ENCODE measurements at places on chromosomes 12 and 14.

- no peak overlapping the region for H3K4me3 ChIP-seq
- no peak for DNase-seq
- no peaks in the 10 kb centered on the region for H3K36me3 ChIP-seq
- H3K27me3 ChIP-seq, result no peaks in the 10 kb centered on the region
- H3K27ac ChIP-seq, result no peak overlapping the region
Observed at GRCh38 chr14:51318813-51319597, 79.0 kb downstream of the TMX1 start.

- no peaks in the 10 kb centered on the region for H3K27me3 ChIP-seq
- no peaks in the 10 kb centered on the region for H3K4me1 ChIP-seq
- DNase-seq, result no peak
- H3K36me3 ChIP-seq, result no peaks in the 10 kb centered on the region
- no peak overlapping the region for H3K27ac ChIP-seq
Observed at GRCh38 chr12:25929142-25929541, 29.3 kb upstream of the RASSF8 start.

DNA sequence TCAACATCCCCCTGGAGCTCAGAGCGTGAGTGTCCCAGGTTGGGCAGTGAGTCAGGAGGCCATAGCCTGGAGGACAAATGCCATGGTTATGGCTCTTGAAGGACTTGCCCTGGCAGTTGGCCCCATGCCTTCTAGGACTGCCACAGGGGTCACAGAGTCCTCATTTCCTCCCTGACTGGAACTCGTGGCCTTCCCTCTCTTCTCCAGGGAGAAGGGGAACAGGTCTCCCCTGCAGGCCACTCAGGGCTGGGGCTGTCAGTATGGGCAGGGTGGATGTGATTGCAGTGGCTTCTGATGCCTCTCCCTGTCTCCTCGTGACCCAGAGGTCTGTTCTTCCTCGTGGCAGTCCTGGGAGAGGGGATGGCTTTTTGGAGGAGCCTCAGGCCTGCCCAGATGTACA is 70.7 kb downstream of the ADCK1 start:
- H3K4me1 ChIP-seq, result no peaks in the 10 kb centered on the region
- no peak for DNase-seq
- H3K4me3 ChIP-seq, result no peak overlapping the region
- H3K36me3 ChIP-seq, result no peaks in the 10 kb centered on the region
- no peaks in the 10 kb centered on the region for H3K27me3 ChIP-seq

DNA sequence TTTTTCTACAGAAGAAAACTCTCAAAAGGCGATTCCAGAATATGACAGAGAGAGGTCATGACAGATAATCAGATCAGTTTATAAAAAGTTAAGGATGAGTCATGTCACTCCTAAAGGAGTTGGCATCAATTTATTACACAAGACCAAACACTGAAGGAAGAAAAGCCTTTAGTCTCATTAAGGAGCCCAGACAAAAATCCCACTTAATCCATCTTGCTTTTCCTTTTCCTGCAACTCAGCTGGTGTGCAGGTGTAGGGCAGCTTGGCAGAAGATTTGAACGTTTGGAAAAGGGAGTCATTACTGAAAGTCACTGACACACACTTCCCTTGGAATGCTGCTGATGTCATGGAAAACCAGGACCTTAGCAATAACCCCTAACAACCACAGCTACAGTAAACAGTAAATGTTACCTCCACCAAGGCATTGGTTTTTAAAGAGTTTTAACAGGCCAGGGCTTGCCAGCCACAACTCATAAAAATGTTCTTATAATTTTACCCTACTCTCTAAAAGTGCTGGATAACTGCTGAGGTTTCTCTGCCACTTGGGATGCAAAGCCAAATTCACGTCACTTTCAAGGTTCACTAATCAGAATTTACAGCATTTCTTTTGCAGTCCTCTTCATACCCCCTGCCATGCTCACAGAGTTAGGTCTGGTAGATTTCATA is 320.6 kb downstream of the RAD51B start:
- H3K36me3 ChIP-seq, result no peaks in the 10 kb centered on the region
- DNase-seq, result no peak
- H3K27ac ChIP-seq, result no peak overlapping the region
- H3K27me3 ChIP-seq, result no peaks in the 10 kb centered on the region
- H3K4me3 ChIP-seq, result no peak overlapping the region

GRCh38 chr12:108667349-108667748 is 33.7 kb upstream of the SELPLG start:
- no peaks in the 10 kb centered on the region for H3K36me3 ChIP-seq
- no peaks in the 10 kb centered on the region for H3K27me3 ChIP-seq
- peak overlapping the region; percentile 79 for H3K27ac ChIP-seq

GRCh38 chr12:89252284-89252683 is 100.0 kb downstream of the DUSP6 start:
- DNase-seq, result no peak
- no peak overlapping the region for H3K27ac ChIP-seq
- H3K36me3 ChIP-seq, result no peaks in the 10 kb centered on the region

DNA sequence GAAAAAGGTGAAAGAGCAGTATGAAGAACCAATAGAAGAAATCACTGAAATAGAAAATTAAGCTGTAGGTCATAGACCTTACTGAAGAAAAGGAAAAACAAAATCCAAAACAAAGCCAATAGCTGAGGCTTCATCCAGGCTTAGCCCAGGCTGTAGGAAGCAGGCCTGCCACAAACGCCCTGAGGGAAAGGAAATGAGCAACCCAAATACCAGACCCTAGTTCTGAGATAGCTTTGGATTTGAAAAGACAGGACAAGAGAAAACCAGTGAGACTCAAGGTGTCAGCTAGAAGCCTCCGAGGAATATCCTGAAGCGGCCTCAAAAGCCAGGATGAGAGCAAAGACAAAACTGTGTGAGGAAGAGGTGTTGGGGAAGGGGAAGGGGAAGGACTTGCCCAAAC is 79.2 kb downstream of the FERMT2 start:
- H3K4me3 ChIP-seq, result no peak overlapping the region
- H3K4me1 ChIP-seq, result no peaks in the 10 kb centered on the region
- H3K36me3 ChIP-seq, result no peaks in the 10 kb centered on the region
- no peak for DNase-seq
- H3K27me3 ChIP-seq, result no peaks in the 10 kb centered on the region

DNA sequence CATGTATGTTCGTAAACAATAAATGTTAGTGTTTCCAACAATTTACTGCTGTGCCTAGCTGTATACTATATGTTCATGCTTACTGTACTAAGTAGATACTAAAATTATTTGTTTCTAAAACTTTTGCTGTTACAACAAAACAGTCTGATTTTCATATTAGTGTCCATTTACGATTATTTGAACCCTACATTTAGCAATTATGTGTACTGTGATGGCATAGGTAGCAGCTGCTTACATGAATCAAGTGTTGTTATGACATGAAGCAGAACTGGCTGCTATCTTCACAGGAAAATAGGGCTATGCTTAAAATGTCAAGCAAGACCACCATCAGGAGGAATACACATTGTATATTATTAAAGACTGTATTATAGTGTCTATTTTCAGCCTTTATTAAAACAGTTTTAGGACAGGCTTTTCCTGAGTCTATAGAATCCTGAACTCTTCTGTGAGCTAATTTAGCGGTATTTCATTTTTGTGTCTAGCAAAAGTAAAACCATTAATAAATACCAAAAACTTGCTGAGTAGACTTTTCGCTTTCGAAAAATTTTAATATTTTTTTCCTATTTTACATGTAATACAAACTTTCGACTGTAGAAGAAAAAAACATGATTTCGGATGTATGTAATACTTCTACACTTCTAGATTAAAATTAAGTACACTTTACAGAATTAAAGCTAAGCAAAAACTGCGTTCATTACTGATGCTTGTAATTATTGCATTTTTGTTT is 1.1 kb upstream of the WDR89 start:
- DNase-seq, result no peak
- no peaks in the 10 kb centered on the region for H3K27me3 ChIP-seq
- H3K36me3 ChIP-seq, result no peaks in the 10 kb centered on the region
- no peaks in the 10 kb centered on the region for H3K4me1 ChIP-seq
- H3K4me3 ChIP-seq, result peak overlapping the region; percentile 74
- no peak overlapping the region for H3K27ac ChIP-seq

- no peaks in the 10 kb centered on the region for H3K27me3 ChIP-seq
- H3K36me3 ChIP-seq, result no peaks in the 10 kb centered on the region
- DNase-seq, result no peak
- H3K4me3 ChIP-seq, result no peak overlapping the region
- no peak overlapping the region for H3K27ac ChIP-seq
Observed at GRCh38 chr12:97940629-97941028, 478.0 kb downstream of the RMST start.

DNA sequence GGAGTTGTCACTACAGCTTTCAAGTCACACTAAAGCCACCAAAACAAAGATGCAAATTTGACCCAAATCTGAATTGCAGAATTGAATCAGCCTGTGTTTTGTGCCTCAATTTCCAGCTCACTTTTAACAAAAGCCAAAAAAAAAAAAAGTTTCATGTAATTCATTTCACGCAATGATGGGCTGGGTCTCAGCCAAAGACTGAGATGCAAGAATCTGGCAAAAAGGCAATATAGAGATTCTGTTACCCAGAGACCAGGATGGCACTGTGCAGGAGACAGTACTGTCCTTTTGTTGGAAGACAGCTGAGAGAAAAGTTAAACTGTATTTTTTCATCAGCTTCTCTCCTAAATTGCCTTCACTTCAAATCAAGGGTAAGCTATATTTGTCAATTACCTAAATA is 205.7 kb upstream of the NPAS3 start:
- no peak for DNase-seq
- H3K36me3 ChIP-seq, result no peaks in the 10 kb centered on the region
- H3K27me3 ChIP-seq, result no peaks in the 10 kb centered on the region
- no peak overlapping the region for H3K27ac ChIP-seq

DNA sequence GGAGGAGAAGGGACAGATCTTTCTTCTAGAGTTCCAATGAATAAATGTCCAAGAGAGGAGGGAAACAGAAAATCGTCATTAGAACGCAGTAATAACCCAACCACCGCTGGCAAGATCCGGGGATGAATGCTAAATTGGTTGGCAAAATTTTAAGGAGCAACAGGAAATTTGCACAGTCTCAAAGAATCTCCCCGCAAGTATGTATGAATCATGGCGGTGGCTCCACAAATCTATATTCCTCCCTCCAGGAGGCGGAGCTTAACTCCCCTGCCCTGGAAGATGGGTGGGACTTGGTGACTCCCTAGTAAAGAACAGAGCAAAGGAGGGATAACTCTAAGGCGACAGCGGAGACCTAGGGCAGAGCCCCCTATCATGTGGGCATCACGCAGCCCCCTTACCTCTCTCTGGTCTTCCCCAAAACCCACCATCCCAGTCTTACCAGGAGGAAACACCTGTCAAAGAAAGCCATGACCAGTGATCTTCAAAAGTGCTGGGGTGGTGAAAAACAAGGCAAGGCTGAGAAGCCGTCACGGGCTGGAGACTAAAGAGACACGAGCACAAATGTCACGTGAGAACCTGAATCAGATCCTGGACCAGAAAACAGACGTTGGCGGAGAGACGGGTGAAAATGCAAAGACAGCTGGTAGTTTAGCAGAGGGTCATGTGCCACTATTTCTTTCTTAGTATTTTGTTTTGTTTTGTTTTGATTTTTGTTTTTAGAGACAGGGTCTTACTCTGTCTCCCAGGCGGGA is 125.8 kb downstream of the NCOR2 start:
- no peaks in the 10 kb centered on the region for H3K4me1 ChIP-seq
- no peak for DNase-seq
- H3K27ac ChIP-seq, result no peak overlapping the region
- H3K4me3 ChIP-seq, result no peak overlapping the region

- H3K4me1 ChIP-seq, result no peaks in the 10 kb centered on the region
- no peak overlapping the region for H3K27ac ChIP-seq
- H3K4me3 ChIP-seq, result no peak overlapping the region
- DNase-seq, result peak; percentile 48
- no peaks in the 10 kb centered on the region for H3K36me3 ChIP-seq
Observed at GRCh38 chr14:31926123-31926522, 151.0 kb upstream of the ARHGAP5 start.

DNA sequence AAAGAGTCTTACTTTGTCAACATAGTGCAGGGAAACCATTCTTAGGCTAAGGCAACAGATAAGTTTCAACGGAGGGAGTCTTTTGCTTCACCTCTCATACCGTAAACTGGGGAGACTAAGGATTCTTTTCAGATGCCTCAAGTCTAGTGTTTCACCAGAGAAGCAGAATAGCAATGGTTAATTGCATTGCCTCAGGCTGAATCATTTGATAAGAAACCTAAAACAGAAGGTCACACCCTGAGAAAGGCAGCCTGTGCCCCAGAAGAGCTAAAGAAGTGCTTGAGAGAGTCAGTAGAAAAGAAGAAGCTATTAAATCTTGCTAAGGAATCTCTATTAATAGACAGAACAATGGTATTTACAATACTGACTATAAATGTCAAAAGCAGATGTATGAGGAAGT is 21.8 kb upstream of the ATXN7L3B start:
- H3K4me1 ChIP-seq, result no peaks in the 10 kb centered on the region
- no peak overlapping the region for H3K27ac ChIP-seq
- no peak for DNase-seq

DNA sequence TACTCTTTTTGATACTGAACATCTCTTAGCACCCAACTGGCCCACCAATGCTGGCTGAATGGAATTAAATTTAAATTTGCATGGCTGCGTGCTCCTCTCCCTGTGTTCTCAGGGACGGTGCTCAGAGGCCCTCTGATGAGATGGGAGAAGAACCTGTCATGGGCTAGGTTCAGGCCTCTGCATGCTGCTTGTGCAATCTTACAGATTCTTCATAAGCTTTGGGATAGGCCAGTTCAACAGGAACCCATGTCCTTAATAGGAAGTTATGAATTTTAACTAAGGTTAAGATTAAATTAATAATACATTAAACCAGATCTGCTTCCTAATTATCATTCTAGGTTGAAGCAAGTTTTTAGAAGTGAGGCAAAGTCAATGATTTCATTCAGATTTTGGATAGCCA is 119.7 kb upstream of the LRIG3 start:
- DNase-seq, result no peak
- no peak overlapping the region for H3K4me3 ChIP-seq
- no peaks in the 10 kb centered on the region for H3K27me3 ChIP-seq
- H3K27ac ChIP-seq, result no peak overlapping the region

DNA sequence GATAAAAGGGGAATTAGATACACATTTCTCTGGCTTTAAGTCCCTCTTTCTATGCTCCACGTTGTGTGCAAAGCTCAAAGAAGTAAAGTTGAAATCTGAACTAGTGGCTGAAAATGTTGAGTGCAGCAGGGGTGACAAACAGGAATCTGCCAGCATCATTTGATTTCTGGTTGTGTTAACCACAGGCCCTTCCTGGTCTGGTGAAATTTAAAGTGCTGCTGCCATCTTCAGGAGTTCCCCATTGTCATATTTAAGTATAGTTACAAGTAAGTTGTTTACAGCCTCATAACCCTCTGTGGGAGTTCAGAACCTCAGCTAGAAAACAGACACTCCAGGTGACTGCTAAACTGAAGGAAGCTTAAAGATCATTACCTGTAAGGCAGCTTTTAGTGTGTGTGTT is 90.9 kb upstream of the CCDC196 start:
- no peaks in the 10 kb centered on the region for H3K36me3 ChIP-seq
- H3K27ac ChIP-seq, result no peak overlapping the region
- H3K4me1 ChIP-seq, result peaks cover 10% of the 10 kb centered on the region
- no peaks in the 10 kb centered on the region for H3K27me3 ChIP-seq
- peak; percentile 65 for DNase-seq

- H3K36me3 ChIP-seq, result no peaks in the 10 kb centered on the region
Observed at GRCh38 chr12:132296063-132296462, 33.3 kb downstream of the GALNT9 start.

GRCh38 chr12:77946541-77947061 is 115.9 kb downstream of the NAV3 start:
- H3K27me3 ChIP-seq, result no peaks in the 10 kb centered on the region
- H3K36me3 ChIP-seq, result no peaks in the 10 kb centered on the region
- H3K4me3 ChIP-seq, result no peak overlapping the region
- H3K4me1 ChIP-seq, result no peaks in the 10 kb centered on the region
